NCI-H1694 treated with DMSO at 0.1 percent for 48 hours (cell line): ENCODE measurements at places on chromosomes 4 and X.

GRCh38 chrX:74232859-74233258, 71.1 kb upstream of the ZCCHC13 start:
- DNase-seq, result peak; percentile 13

GRCh38 chr4:96205143-96205936, 365.4 kb downstream of the PDHA2 start:
- DNase-seq, result no peak

- no peak for DNase-seq
These were observed 783 bp downstream of the BEX2 start for GRCh38 chrX:103309860-103310554.

GRCh38 chr4:94411296-94411695, 40.4 kb upstream of the PDLIM5 start:
- DNase-seq, result no peak

GRCh38 chr4:163331629-163332376, 593 bp downstream of the NPY1R start:
- DNase-seq, result no peak

GRCh38 chr4:113760094-113760794, 1.3 kb downstream of the CAMK2D start:
- peak; percentile 37 for DNase-seq
